Stimulated activated CD4-positive, alpha-beta T cell treated with anti-CD3 and anti-CD28 coated beads, Interleukin-1b, Interleukin-23, amount 100 ng/mL, for 1 hour (primary cell): ENCODE measurements at places on chromosomes 6 and 20.

DNA sequence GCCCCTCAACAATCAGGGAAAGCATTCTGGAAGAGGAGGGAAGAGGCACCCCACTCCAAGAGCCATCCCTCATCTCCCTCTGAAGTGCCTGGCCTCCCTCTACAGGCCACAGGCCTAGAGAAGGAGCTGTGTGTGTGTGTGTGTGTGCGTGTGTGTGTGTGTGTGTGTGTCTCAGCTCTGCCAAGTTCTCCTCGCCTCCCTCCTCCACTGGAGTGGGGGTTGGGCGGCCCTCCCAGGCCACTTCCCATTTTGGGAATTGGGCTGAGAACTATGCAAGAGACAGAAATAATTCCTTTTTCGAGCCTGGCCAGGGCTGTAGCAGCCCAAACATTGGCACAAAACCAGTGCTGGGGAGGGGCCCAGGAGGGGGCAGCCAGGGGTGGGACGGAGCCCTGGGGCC, 35.7 kb downstream of the KCNB1 start:
- DNase-seq = no peak

GRCh38 chr6:160252073-160252813, 6.4 kb downstream of the SLC22A2 start:
- DNase-seq = no peak

GRCh38 chr20:33262658-33263065, 20.4 kb upstream of the BPIFB1 start:
- DNase-seq = no peak

- no peak for DNase-seq
These were observed 33.1 kb upstream of the FAM135A start for GRCh38 chr6:70380252-70380651.

DNA sequence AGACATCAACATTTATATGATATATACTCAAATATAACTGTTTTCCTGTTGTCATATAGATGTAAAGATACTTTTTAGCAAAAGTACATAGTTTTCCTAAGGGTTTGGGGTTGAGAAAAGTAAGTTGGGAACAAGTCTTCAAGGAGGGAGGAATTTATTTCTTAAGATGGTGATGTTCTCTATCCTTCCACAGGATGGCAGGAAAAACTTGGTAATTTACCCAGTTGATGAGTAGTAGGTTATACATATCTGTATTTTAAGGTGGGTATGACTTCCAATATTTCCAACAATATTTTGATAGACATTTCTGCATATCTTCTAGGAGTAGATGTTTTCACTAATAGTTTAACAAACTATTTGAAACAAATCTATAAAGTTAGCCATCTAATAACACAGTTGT, 254.4 kb downstream of the RIMS1 start:
- no peak for DNase-seq

DNA sequence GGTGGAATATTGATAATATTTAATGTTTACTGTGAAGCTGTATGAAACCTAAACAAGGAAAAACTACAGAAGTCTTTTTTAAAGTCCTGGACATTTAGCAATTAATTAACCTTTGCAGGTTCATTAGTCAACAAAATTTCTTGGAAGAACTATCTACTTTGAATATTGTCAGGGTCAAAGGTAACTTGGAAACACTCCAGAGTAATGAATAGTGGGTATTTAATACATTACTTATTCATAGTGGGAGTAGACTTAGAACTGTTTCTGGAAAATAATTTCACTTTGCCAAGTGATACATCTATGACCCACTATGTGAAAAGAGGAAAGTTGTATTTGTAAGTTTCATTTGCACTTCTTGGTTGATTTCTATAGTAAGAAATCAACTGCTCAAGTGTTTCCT, 319.1 kb downstream of the TFAP2B start:
- no peak for DNase-seq

GRCh38 chr20:9615766-9616454, 101.5 kb downstream of the LAMP5 start:
- DNase-seq = no peak

DNA sequence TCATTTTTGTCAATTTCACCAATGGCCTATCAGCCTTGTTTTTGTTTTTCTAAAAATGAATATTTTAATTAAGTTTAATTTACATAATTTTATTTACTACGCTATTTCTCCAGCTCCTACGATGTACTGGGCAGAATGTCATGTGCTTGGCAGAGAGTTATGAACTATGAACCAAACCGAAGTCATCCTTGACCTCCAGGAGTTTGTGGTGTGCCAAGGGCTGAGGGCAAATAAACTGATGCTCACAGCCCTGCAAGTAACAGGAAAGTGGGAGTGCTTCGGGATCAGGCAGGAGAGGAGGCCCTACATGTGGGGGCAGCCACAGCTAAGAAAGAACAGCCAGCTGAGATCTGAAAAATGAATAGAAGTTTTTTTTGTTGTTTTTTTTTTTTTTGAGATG, 38.6 kb downstream of the ZNF217 start:
- no peak for DNase-seq

GRCh38 chr6:1324936-1325335, 13.0 kb downstream of the FOXQ1 start:
- no peak for DNase-seq

- DNase-seq = no peak
These were observed 22.2 kb downstream of the TNXB start for GRCh38 chr6:32086661-32087573.
